ENCODE measurements at places on chromosomes 5 and 9.
A peak's percentile ranks its signal among the peaks of the same experiment; 100 is the strongest.

GRCh38 chr5:90223756-90224155 lies 185.8 kb downstream of the CETN3 start:
- no peak for ATAC-seq

DNA sequence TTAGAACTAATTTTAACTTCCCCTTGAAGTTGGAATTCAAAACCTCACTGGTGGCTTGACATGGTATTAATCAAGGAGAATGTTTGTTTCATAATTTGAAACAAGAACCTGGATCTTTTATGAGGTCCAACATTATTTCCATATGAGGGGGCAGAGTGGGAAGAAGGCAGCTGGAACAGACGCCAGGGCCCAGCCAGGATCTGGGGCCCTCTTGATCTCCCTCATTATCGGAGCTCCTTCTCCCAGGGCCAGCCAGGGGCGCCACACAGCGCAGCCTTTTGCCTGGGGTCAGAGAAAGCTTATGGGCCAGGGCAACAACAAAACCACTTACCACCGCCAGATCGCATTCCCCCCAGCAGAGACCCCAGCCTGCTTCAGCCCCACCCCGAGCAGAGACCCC lies 27.1 kb upstream of the NKD2 start:
- ATAC-seq, result no peak

GRCh38 chr9:134716067-134716466 lies 74.5 kb downstream of the COL5A1 start:
- ATAC-seq, result no peak

GRCh38 chr5:80920333-80920732 lies 39.8 kb upstream of the RASGRF2 start:
- ATAC-seq, result no peak

GRCh38 chr5:139481580-139482049 lies 943 bp downstream of the STING1 start:
- ATAC-seq, result no peak

GRCh38 chr5:76325876-76326491 lies 77.1 kb upstream of the IQGAP2 start:
- no peak for ATAC-seq

GRCh38 chr9:16133556-16134227 lies 580.8 kb downstream of the CCDC171 start:
- ATAC-seq, result peak; percentile 42

DNA sequence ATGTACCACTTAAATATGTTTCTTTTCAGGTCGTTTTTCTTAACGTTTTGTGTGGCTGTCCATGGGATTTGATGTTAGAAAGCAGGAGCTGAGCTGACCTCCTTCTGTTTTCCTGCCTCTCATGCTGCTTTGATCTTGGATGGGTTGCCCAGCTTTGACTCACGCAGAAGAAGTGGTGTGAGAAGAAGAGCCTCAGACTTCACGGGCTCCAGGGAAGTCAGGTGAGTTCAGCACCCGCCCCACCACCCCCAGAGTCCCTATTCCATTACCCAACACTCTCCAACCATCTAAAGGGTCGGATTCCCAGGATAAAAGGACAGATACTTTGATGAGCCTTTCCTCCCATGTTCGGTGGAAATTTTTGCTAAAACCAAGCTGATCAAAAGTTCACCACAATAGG lies 373.4 kb downstream of the IRX2 start:
- no peak for ATAC-seq

- no peak for ATAC-seq
These were observed 2.2 kb downstream of the ABHD17B start for GRCh38 chr9:71908825-71909224.

DNA sequence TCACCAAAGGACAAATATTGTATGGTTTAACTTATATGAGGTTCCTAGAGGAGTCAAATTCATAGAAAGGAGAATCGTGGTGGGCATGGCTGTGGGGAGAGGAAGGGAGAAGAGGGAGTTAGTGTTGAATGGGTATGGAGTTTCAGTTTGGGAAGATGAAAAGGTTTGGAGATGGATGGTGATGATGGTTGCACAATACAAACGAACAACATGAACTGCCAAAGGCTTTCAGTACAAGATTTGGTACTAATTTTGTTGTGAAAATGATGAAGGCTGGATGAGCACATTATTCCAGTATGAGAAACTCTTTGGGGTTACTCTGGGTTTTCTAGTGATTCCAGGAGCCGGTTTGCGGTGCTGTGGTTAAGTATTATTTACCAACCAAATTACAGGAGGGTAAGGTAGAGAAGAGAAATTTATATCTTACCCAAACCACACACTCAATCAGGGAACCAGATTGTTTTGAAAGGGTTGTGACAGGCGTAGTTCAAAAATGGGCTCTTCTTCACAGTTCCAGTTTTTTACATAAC lies 112.0 kb upstream of the TBC1D2 start:
- ATAC-seq, result no peak

GRCh38 chr5:127988146-127988760 lies 95.3 kb upstream of the SLC12A2 start:
- peak; percentile 86 for ATAC-seq

- peak; percentile 26 for ATAC-seq
These were observed 5.8 kb upstream of the ZBTB43 start for GRCh38 chr9:126799034-126799433.

GRCh38 chr9:87714819-87715218 lies 11.1 kb upstream of the CTSL start:
- ATAC-seq, result no peak

DNA sequence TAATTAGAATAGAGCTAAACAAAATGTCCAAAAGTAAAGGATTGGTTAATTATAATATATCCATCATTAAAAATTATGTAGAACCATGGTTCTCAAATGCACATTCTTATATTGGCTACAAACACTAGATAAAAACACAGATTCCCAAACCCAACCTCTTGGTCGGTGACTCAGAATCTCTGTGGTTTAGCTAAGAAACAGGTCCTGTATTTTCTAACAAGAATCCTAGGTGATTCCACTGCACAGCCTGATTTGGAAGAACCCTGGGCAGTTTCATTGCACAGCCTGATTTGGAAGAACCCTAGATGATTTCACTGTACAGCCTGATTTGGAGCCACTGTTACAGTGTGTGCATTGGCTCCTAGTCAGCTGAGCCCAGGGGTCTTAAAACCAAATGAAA lies 67.9 kb downstream of the KIAA1958 start:
- ATAC-seq, result no peak

- no peak for ATAC-seq
These were observed 3.4 kb upstream of the CAMSAP1 start for GRCh38 chr9:135910757-135911156.

- ATAC-seq, result no peak
These were observed 14.3 kb downstream of the ATPSCKMT start for GRCh38 chr5:10235350-10235749.

- ATAC-seq, result no peak
These were observed 9.6 kb upstream of the CATSPER3 start for GRCh38 chr5:134957920-134958608.

DNA sequence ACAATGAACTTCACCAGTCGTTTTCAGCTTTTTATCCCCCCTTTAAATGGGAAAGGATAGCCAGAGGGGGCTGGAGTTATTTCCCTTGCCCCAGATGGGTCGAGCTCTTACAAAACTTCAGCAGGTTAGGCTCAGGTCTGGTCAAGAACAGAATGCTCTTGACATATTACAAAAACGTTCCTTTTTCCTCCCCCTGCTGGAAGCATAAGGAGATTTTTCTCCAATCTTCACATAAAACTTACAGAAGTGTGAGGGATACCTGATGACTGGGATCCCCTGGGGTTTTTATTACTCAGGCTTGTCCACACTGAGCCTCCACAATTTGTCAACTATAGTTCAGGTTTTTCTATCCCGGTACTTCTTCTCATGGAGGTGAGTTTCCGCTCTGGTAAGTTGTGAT lies 60.8 kb downstream of the CSF2 start:
- no peak for ATAC-seq

DNA sequence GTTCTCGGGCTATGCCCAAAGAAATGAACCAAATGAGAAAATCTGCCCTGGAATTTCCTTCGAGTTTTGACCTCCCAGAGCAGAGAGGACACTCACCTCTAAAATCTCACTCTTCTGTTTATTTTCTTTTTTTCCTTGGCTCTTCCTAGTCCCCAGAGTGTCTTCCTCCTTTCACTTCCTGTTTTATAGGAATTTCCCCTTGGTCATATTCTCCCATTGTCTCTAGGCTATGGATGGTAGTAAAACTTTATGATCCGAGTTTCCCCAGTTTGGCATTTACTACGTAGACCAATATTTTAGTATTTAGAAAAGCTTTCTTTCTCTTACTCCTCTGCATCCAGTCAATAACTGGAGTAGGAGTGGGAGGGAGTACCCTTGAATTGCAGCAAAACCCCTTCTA lies 354.5 kb upstream of the ZNF608 start:
- no peak for ATAC-seq

DNA sequence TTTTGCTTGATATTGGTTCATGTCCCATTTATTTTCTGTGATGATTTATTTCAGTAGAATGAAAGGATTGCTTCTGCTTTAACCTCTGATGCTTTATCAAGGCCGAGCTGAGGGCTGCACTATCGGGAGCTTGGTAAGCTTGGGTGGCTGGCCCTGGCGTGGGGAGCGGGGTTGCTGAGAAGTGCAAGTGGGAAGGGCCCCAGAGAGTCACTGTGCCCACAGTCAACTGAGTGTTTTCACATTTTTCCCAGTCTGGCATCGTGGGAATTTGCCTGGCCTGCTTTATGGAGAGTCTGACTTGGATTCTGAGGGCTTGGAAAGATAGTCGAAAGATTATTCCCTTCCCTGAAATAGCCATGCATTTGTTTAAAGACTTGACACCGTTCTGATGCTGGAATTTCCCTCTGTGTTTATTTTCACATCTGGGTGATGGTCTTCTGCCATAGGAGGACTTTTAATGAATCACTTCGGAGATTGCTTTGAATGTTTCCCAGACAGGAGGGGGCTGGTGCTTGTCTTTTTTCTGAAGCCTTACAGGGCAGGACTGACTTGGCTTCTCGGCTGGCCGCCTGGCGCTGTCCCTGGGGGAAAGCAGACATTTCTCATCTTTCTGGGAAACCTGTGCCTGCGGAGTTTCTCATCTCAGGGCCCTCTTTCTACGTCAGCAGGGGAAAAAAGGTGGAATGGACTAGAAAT lies 139.0 kb downstream of the BOD1 start:
- ATAC-seq, result no peak

- ATAC-seq, result no peak
These were observed 53.2 kb upstream of the FBXW11 start for GRCh38 chr5:172059661-172060100.

DNA sequence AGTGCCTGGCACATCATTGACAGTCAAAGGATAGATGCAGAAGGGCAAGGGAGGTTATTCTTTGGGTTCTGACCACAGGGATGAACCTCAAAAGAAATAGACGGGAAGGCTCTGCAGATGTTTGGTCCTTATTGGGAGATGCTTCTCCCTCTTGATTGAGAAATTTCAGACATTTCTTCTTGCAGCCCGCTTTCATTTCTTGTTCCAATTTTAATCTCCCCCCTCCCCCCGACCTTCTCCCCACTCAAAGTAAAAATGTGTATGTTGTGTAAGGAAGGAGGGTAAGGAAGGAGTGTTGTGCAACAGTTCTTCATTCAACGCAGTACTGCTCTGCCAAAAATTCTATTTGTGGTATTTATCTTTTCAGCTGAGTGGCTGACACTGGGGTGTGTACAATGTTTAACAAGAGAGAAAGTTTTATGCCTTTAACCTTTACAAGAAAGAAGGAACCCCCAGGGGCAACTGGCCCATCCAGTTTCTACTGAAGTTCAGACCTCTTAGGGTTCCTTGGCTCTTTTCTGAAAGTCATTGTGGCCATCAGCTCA lies 46.3 kb upstream of the TNFSF15 start:
- peak; percentile 61 for ATAC-seq

DNA sequence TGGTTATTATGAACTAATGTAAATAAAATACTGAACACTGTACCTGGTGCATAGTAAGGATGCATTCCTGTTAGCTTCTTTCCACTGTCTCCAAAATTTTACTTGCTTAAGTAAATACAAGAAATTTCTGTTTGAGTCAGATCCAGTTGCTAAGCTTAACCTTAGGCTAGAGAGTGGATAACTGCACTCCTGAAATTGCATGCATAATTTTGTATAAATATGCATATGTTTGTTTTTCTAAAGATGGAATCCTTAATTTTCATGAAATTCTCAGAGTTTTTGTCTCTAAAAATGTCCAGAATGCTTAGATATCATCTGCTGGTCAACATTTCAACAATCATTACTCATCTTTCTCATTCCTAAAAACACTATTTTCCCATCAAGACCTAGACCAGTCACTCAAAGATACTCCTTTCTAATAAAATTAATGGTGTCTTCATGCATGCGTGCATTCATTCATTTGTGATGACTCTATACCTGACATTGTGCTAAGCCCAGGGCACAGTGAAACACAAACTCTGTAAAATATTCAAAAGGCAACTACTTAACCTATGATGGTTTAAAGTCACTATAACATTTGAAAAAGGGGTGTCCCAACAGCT lies 284.8 kb downstream of the SEC61B start:
- peak; percentile 86 for ATAC-seq

DNA sequence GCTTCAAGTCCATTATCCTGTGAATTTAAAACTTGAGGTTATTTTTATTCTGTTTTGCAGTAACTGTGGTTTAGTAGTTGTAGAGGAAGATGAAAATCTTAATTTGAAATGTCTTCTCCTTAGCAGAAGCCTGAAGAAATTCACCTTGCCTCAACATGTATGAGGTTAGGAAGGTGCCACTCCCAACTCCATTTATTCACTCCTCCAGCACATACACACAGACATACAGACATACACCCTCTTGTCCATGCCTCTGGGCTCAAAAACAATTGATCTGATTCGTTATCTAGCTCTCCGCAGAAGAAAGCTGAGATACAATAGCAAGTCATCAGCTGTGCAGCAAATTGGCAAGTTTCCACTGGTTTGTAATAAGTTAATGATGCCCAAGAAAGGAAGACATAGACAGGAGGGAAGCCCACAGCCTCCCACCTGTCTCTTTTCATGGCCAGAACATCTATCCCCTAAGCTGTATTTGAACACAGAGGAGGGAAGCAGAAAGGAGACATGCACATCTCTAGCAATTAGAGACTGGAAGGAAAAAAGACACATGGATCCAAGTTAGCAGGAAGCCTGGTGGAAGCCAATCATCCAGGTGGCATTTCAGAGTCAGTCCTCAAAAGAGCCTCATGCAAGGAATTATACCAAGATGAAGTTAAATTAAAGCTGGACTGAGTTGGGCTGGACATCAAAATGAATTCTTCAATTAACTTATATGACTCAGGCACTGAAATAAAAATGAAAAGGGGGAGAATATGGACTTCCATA lies 257.9 kb downstream of the ASTN2 start:
- ATAC-seq, result no peak

GRCh38 chr5:180670586-180671359 lies 21.4 kb upstream of the FLT4 start:
- peak; percentile 51 for ATAC-seq

DNA sequence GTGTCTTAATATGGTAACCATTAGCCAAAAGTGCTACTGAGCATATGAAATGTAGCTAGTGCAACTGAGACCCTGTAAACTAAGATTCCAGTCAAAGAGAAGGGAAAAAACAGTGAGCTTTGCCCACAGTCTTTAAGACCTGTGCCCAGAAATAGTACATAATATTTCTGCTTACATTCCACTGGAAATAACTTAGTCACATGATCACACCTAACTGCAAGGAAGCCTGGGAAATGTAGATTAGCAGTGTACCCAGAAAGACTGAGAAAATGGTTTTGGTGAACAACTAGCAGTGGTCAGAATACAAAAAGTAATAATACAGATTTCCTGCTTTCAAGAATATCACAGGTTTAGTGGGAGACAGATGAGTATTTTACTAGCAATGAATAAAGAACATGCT lies 2.5 kb upstream of the CPLANE1 start:
- no peak for ATAC-seq

- ATAC-seq, result no peak
These were observed 316.1 kb downstream of the PRDM9 start for GRCh38 chr5:23823521-23823920.

- no peak for ATAC-seq
These were observed 305.7 kb downstream of the ACTL7B start for GRCh38 chr9:108550106-108550505.

GRCh38 chr5:117889596-117889995 lies 1098.8 kb downstream of the DTWD2 start:
- ATAC-seq, result no peak

Data from motor neuron (in vitro differentiated cells).